ENCODE measurements at places on chromosomes 12 and 14.

GRCh38 chr12:104426926-104427546 is 29.7 kb upstream of the CHST11 start:
- no peak for DNase-seq

DNA sequence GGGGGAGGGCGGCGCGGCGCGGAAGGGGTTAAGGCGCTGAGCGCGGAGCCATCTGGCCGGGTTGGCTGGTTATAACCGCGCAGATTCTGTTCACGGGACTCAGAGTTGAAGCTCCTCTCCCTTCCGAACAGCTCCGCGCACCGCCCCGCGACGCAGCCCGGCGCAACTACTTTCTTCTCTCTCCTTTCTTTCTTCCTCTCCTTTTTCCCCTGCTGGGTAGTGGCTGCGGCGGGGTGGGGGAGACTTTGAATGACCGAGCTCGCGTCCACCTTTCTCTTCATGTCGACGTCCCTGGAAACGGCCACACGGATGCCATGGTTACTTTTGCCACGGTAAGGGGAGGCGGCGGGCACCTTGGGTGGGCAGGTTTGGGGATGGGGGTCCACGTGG is at the start of gene NTF3:
NTF3 (plus strand) TSS at position 98 of the 390 bp plus-strand sequence; CDS start at position 315, 217 bp downstream.
- DNase-seq: no peak

GRCh38 chr14:54797556-54797955 is 105.1 kb downstream of the GCH1 start:
- DNase-seq: no peak

DNA sequence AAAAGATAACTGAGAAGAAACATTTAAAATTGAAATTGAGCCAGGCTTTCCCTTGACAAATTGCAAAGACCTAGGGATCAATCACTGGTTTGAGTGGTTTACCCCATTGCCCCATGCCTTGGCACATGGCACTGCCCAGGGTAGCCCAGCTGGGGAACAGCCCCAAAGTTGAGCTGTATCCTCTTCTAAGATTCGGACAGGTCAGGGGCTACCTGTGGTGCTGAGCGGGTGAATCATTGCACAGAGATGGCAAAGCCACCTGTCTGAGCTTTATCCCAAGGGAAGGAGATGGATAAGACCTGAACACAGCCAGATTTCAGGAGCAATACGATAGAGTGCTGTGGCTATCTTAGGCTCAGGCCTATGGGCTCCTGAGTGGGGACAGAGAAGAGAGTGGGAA is 7.0 kb downstream of the IFI27L2 start:
- no peak for DNase-seq

DNA sequence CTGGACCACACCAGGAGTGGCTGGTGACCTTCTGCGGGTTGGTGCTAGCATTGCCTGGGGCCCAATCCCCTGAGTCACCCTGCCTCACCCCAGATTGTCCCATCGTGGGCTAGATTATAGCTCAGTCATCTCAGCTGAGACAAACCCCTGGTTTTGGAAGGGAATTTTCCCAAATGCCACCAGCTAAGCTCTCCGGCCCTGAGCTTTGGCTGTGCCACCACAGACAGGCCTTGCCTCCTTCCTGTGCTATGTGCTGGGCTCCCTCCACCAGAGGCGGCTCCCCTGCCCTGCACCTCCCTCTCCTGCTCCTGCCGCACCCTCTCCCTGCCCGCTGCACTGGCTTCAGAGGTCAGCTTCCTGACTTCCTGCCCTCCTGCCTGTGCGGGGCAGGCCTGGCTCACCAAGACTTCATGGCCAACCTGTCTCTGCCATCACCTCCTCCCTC is 196.3 kb downstream of the TSPAN9 start:
- no peak for DNase-seq

- DNase-seq: no peak
Measured at GRCh38 chr12:2687058-2687457, 107.7 kb upstream of the FKBP4 start.

DNA sequence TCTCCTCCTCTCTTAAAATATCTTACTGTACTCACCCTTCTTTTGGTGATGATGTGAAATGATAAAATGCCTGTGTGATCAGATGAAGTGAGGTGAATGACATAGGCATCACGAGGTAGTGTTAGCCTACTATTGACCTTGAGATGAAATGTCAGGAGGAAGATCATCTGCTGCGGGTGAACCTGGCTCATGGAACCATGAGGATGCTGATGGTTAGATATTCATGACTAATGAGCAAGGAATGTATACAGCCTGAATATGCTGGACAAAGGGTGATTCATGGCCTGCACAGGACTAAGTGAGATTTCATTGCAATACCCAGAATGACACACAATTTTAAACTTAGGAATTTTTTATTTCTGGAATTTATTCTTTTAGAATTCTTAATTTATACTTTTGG is 89.6 kb downstream of the DAAM1 start:
- DNase-seq: no peak

DNA sequence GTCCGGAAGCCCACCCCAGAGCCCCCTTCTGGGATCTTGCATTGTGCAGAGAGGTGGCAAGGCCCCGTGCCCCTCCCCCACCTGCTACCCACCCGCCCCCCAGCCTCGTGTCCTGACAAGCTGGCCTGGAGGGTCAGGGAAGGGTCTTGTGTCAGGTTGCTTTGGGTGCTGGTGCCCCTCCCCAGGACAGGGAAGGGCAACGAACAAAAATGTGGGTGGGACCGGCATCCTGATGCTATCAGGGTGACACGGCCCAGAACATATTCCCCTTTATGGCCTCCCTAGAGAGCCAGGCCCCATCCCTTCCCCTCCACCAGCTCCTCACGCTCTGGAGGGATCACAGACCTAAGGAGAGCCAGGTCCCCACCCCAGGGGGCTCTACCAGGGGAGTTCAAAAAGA is 38.7 kb upstream of the TMEM179 start:
- DNase-seq: no peak

- DNase-seq: no peak
Measured at GRCh38 chr12:58592475-58593207, 327.7 kb downstream of the LRIG3 start.

- DNase-seq: no peak
Measured at GRCh38 chr14:104788161-104788818, 7.3 kb downstream of the AKT1 start.

- no peak for DNase-seq
Measured at GRCh38 chr12:31035226-31035625, 38.4 kb upstream of the DDX11 start.

DNA sequence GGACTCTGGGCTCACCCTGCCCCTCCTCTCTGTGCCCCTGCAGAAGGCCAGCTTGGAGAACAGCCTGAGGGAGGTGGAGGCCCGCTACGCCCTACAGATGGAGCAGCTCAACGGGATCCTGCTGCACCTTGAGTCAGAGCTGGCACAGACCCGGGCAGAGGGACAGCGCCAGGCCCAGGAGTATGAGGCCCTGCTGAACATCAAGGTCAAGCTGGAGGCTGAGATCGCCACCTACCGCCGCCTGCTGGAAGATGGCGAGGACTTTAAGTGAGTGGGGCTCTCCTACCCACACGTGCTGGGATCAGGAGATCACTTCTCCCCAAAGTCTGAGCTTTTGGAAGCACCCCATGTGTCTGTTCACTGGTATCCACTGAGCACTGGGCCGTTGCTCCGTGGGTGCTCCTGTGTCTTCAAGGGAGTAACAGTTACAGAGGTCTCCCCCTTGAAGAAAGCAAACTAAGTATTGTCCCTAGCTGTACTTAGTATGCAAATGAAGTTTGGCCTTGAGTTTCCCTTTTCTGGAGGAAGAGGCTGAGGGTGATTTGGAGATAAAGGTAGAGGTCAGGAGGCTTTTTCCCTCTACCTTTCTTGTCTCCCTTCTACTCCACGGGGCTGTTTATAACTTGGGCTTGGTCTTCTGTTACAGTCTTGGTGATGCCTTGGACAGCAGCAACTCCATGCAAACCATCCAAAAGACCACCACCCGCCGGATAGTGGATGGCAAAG is 3.3 kb downstream of the KRT18 start:
- DNase-seq: no peak

GRCh38 chr12:98752726-98753125 is 107.6 kb downstream of the APAF1 start:
- no peak for DNase-seq

- no peak for DNase-seq
Measured at GRCh38 chr12:30885321-30885720, 41.2 kb upstream of the TSPAN11 start.

- no peak for DNase-seq
Measured at GRCh38 chr12:94954029-94954685, 49.3 kb downstream of the NDUFA12 start.

GRCh38 chr12:27253347-27253746 is 9.3 kb downstream of the STK38L start:
- DNase-seq: no peak

GRCh38 chr12:57965766-57966165 is 24.4 kb downstream of the ATP23 start:
- no peak for DNase-seq

- DNase-seq: no peak
Measured at GRCh38 chr12:43103866-43104265, 448.1 kb downstream of the ADAMTS20 start.

DNA sequence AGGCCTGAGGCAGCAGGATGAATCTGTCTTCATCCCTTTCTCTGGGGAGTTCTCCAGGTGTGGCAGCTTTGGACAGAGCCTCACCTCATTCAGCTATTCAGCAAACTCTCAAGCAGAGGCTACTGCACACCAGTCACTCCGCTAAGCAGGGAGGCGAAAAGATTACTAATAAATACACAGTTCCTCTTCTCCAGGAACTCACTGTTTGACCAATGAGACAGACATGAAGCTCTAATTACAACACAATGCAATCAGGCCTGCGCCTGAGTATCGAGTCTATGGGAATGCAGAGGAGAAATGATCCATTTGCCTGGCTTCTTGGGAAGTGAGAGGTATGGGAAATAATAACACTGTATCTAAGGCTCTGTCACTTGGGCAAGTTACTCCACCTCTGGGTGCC is 178.1 kb downstream of the CRADD start:
- no peak for DNase-seq

DNA sequence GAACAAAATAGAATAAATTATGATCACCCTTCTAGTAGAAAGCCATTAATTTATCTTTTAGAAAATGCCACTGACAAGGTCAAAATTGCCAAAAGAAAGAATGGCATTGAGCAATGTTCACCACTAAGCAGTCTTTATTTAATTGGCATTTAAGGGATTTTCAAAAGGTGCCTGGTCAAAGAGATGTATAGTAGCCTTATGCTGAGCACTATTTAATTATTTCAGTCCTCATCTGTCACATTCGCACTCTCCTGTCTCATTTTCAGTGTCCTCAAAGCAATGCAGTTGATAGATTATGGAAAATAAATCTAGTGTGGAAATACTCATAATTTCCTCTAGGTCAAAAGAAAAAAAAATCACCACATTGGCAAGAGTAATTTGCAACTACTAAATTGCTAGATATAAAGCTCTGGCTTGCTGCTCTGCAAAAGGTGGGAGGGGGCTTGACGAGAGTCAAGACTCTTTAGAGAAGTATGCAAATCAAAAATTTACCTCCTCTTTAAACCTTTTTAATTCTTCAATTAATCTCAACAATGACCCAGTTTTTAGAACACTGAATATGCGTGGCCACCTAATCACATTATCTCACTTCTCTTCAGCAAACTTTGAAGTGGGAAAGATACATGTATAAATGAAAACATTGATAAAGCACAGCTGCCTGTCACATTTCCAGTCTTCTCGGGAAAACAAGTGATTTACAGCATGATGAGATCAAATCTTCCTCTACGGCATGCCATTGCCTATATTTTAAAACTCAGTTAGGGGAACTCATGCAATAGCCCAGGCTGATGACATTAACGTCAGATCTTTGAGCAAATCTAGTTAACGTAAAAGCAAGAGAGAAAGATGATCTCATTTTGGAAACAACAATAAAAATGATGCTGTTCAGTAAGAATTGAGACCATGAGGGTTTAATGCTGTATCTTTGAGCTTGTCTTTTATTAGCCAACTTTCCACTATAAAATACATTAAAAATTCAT is 373.1 kb upstream of the DCN start:
- no peak for DNase-seq

GRCh38 chr14:93239869-93240677 is 33.0 kb downstream of the UBR7 start:
- no peak for DNase-seq

- no peak for DNase-seq
Measured at GRCh38 chr14:70148911-70149595, 39.7 kb downstream of the SLC8A3 start.

GRCh38 chr14:93906341-93907329 is 20.5 kb upstream of the FAM181A start:
- DNase-seq: peak; percentile 44

DNA sequence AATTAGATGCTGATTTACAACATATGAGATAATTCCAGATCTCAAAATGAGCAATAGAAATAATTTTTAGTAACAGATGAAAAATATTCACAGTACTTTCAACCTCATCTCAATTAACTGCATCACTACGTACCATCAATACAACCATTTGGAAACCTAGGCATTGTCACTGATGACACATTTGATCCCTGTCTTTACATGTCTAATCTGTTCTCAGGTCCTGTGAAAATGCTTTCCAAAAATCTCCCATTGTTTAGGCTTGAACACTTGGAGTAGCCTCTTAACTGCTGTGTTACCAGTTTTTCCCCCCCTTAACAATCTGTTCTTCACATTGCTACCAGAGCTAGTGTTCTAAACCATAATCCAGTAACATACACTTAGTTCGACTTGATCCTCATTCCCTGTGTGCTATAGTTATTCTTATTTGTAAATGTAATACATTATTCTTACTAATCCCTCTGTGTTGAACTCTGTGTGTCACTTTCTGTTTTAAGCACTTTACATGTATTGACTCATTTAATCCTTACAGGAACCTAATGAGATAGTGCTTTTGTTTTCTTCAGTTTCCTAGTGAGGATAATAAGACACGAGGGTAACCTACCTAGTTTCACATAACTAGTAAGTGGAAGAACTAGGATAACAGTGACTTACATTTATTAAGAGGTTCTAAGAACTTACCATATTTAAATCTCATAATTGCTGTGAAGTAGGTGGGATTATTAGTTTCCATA is 41.7 kb downstream of the LARP4 start:
- no peak for DNase-seq

- DNase-seq: no peak
Measured at GRCh38 chr14:97107760-97108159, 310.6 kb downstream of the VRK1 start.

DNA sequence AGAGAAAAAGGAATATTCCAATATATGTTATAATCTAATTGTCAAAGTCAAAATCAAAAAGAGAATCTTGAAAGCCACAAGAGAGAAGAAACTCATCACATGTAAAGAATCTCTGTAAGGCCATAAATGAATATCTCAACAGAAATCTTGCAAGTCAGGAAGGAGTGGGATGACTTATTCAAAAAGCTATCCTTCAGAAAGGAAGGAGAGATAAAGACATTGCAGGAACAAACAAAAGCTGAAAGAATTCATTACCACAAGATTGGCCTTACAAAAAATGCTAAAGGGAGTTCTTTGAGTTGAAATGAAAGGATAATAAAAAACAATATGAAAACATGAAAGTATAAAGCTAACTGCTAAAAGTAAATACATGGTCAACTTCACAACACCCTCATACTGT is 286.8 kb downstream of the LRIG3 start:
- no peak for DNase-seq

GRCh38 chr12:62709311-62709710 is 225.6 kb downstream of the PPM1H start:
- no peak for DNase-seq

- no peak for DNase-seq
Measured at GRCh38 chr12:51415931-51416330, 8.7 kb upstream of the SLC4A8 start.

All from stimulated activated CD4-positive, alpha-beta T cell treated with anti-CD3 and anti-CD28 coated beads, TNF-alpha, amount 100 ng/mL, for 48 hours (primary cell).